IPS DF 19.7 (cell line): ENCODE measurements at places on chromosomes 2 and 18.

GRCh38 chr2:207748993-207749392, 20.7 kb downstream of the FZD5 start:
- no peak for DNase-seq

DNA sequence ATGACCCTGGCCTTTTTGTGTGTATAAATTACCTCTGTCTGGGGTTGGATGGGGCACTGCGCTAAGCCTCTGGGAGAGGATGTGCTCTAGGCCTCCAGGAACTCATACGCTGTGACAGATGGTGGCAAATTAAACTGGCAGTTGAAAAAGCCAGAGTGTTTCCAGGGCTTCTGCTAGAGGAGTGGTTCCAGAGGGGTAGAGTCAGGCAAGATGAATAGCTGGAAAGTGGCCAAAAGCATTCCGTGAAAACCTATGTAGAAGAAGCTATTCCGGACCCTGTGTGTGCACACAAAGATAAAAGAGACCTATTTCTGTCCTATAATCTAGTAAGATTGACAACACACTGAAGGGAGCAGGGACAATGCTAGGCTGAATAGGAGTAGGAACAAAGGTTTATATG, 84.8 kb downstream of the ACTR3 start:
- DNase-seq = no peak

- no peak for DNase-seq
These were observed 268.0 kb upstream of the LRATD1 start for GRCh38 chr2:14364471-14364870.

- no peak for DNase-seq
These were observed 14.2 kb downstream of the CDK15 start for GRCh38 chr2:201820383-201821007.

- no peak for DNase-seq
These were observed 112.2 kb downstream of the CEP192 start for GRCh38 chr18:13103366-13103765.

- DNase-seq = no peak
These were observed 708.4 kb downstream of the RNF144A start for GRCh38 chr2:7625392-7626138.

DNA sequence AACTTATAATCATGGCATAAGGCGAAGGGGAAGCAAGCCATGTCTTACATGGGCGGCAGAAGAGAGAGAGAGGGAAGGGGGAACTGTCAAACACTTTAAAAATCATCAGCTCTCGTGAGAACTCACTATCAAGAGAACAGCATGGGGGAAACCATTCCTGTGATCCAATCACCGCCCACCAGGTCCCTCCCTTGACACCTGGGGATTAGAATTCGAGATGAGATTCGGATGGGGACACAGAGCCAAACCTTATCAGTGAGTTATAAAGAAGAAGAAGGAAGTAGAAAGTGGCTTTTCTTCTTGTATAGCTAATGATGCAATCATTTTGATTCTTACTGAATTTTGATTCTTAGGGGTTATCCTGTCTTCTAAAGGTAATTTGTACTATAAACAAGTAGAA, 51.4 kb downstream of the SMCHD1 start:
- DNase-seq = peak; percentile 7

DNA sequence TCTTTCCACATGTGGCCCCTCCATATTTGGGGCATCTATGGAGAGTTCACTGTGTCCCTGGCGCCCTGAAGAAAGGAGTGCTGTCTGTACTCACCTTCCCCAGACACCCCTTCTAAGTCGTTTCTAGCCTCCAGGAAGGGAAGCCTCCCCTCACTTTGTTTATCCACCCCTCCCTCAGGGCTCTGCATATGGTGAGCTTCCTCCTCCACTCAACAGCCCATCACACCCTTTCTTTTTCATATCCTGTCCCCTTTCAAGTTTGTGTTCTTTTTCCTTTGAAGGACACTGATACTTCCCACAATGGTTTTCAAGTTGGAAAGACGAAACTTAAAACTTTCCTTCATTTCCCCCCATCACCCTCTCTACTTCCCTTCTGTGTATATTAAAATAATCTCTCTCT, 291.4 kb upstream of the POU3F3 start:
- DNase-seq = no peak

DNA sequence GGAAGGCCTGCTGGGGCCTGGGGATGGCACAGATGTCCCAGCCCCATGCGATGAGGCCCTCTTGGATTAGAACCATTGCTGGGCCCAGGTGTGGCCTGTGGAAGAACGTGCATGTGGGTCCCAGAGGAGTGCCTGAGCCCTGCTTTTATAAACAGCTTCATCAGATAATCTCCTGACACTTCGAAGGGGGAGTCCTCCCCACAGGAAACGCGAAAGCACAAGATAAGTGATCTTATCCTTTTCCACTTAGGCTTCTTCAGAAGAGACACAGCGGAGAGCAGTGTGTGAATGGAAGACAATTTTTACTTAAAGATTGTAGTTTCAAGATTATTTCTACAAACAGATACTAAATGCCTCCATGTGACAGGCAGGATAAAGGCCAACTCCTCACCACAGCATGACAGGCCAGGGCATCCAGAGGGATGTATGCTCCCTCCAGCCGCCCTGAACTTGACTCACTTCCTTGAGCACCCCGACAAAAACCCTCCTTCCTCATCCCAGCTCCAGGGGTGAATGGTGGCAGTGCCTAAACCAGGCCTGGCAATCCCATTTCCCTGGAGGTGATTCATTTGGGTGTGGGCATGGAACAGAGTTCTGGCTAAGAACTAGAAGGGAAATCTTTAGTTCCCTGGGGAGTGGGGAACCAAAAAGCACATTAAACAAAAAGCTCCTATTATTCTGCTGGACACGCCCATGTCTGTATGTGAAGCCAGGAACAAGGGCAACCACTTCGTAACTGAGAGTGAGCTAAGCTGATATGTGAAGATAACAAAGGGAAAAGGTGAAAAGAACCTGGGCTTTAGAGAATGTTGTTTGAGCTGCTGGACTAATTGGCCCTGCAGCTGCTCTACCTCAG, 56.2 kb upstream of the TMEM163 start:
- no peak for DNase-seq

- DNase-seq = no peak
These were observed 148.1 kb downstream of the SLC8A1 start for GRCh38 chr2:40303746-40304145.

DNA sequence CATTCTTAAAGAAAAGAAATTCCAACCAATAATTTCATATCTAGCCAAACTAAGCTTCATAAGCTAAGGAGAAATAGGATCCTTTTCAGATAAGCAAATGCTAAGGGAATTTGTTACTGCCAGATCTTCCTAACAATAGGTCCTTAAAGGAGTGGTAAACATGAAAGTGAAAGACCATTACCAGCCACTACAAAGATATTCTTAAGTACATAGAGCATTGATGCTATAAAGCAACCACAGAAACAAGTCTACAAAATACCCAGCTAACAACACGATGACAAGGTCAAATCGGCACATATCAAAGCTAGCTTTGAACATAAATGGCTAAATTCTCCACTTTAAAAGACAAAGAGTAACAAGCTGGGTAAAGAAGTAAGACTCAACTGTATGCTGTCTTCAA, 188.9 kb upstream of the RPRM start:
- DNase-seq = no peak

- DNase-seq = no peak
These were observed 10.9 kb downstream of the IGFBP2 start for GRCh38 chr2:216643986-216644659.

- peak; percentile 12 for DNase-seq
These were observed 137.8 kb downstream of the PID1 start for GRCh38 chr2:229133155-229133772.

- no peak for DNase-seq
These were observed 386.0 kb downstream of the IRS1 start for GRCh38 chr2:226413498-226414130.

DNA sequence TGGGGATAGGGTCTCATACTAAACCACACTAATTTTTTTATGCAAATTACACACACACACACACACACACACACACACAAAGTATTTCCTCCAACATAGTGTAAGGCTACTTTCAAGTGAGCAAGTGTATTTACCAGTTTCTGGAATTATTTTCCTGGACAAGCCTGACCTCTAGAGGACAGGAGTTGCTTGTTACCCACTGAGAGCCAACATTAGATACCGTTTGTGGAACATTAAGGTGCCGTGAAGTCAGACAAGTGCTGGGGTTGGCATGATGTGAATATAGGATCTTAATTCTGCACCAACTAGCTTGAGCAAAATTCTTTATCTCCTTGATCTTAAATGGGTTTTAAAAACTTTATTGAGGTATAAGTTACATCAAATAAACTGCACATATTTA, 39.3 kb upstream of the SERPINB2 start:
- DNase-seq = no peak

GRCh38 chr2:108449410-108450130, 564 bp downstream of the GCC2 start:
- DNase-seq = no peak

DNA sequence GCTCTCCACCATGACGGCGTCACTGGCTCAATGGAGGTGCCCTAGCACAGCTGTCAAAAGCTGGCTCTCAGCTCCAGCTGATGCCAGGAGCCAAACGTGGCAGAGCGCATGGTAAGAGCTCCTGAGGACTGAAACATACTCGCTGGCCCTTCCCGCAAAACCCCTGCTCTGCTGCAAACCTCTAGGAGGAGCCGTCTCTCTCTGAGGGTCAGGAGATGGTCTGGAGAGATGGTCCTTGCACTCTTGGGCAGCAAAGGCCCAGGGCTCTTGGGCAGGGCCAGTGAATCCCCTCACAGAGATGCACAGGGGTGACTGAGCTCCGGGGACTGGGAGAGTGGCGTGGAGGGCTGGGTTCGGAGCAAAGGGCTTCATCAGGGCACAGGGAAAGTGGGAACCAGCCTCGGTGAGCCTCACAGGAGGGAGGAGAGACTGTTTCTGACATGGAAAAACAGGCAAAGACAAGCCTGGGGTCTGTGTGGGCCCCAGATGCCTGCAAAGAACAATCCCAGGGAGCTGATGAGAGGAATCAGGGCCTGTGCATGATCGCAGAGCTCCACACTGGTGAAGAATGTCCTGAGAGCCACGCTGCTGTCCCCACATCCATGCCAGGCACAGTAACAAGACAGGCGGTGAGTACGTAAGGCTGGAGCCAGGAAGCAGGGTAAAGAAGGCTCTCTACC, 17.2 kb downstream of the SNORC start:
- no peak for DNase-seq

DNA sequence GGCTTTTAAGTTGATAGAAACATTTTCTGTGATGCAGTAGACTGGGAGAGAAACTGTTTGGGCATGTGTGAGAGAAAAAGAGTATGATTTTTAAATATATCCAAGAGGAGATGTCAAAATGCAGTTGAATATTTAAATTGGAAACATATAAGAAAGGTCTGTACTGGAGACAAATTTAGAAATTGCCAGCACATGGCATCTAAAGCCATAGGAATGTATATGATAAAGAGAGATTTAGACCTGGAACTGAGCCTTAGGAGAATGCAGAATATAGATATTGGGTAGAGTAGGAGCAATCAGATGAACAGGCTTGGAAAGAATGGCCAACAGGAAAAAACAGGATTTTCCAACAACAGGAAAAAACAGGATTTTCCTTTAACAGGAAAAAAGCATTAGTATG, 680.8 kb downstream of the MBD2 start:
- no peak for DNase-seq

DNA sequence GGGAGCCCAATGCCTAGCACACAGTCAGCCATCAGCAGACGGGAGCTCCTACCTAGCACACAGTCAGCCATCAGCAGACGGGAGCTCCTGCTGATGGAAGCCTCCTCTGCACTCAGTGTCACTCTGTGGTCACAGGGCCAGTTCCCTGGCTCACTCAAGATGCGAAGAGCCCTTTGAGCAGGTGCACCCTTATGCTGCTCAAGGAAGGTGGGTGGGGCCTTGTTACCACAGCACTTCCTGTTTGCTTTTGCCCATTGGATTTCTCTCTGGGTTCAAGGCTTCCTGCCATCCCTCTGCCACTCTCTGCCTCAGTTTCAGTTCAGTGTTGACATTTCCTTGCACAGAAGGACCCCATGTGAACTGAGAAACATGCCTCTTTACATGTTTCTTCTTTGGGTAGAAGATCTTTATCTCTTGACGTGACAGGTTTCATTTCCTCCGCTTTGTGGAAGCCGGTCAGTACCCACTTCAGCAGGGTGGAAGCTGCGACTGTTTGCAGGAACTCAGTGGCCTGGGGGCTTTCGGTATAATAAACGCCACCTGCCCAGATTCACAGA, 11.6 kb downstream of the TRIB2 start:
- DNase-seq = no peak

DNA sequence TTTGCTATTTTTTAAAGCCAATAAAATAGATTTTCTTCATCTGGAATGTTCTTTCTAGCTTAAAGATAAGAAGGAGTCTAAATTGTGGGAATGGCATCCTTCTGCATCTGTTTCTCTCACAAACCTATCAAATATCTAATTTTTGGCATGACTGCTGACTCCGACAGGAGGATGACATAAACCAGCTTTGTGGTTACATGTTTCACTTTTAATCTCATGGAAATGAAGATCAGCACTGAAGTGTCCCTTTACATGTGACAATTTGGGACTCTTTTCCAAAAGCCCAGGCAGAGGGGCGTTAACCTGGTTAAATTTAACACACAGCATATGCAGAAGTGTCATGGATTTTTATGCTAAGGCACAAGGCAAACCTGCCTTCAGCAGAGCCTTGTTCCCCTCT, 694.7 kb downstream of the ARHGAP15 start:
- no peak for DNase-seq

DNA sequence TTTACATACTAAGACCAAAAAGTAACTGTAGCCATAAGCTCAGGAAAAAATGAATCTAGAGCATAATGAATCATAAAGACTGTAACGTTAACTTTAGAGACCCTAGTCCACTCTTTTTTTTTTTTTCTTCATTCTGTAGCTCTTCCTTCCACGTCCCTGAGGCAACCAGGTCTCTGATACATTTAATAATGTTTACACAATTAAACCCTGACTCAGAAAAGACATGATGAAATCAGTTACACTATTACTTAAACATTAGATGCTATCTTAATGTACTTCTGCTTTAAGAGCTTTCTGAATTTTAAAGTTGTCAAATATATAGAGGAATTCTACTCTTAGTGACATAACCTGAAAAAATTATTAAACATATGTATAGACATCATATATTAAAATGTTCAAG, 1121.5 kb upstream of the DDX18 start:
- DNase-seq = no peak

GRCh38 chr2:99425022-99425421, 64.8 kb downstream of the REV1 start:
- no peak for DNase-seq

DNA sequence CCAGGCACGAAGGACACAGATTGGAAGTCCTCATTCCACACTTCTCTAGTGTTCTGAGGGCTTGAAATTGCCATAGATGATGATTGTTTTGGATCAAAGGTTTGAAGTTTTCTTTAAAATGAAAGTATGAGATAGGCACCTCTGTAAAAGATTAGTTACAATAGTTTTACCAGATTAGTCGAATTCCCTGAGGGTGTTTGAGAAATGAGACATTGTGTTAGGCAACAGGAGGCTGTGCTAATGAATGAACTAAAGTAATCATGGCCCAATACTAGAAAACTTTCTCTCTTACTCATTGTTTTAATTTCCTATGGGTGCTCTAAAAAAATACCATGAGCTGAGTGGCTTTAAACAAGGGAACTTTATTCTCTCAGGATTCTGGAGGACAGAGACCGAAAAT, 421.7 kb downstream of the RNF144A start:
- DNase-seq = no peak

GRCh38 chr2:214565246-214565645, 154.4 kb downstream of the VWC2L start:
- DNase-seq = no peak
